ENCODE measurements at places on chromosomes 4 and X.

DNA sequence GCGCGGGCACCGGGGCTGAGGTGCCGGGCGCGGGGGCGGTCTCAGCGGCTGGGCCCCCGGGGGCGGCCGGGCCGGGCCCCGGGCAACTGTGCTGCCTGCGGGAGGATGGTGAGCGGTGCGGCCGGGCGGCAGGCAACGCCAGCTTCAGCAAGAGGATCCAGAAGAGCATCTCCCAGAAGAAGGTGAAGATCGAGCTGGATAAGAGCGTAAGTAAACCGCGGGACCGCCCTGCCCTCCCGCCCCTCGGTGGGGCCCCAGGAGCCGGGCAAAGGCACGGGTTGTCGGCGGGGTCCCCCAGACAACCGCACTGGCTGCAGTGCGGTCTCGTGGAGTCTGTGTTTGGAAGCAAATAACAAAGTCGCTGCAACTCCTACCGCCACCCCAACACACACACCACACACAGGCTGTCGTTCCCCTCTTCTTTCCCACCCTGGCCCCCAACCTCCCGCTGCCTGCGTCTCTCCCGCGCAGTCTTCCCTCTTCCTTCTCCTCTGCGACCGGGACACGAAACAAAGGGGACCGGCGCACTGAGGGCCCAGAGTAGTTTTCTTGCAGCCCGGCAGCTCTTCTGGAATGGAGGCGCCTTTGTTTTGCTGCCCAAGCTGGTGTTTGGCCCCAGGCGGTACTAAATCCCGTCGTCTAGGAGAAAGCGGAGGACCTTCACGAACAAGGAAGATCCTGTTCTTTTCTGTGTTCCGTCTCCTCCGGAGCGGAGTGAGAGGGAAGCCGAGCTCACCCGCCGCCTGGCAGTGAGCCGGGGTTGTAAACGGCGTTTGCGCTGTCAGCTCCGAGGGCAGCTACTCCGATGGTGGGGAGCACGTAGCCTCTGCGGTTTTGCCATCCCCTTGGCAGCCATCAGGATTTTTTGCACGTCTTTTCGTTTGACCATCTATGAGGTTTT lies 788 bp downstream of the SAP30 start:
- peak; percentile 14 for DNase-seq

DNA sequence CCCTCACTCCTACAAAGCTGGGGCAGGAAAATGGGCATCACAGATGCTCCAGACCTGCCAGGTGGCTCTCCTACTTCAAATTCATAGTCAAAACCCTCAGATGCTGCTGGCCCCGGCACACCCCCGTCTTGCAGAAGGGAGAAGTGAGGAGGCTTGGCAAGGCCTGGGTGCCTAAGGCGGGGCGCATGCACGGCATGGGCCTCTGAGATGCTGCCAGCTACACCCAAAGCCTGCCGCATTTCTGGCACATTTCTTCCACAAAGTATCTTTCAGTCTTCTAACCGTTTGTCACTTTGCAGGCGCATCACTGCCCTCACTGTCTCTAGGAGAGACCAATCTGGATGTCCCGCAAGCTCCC lies 19.6 kb downstream of the WDR1 start:
- no peak for DNase-seq

GRCh38 chrX:91039777-91040176 lies 394.9 kb upstream of the PABPC5 start:
- no peak for DNase-seq

- no peak for DNase-seq
Observed at GRCh38 chr4:961351-962230, 11.8 kb downstream of the DGKQ start.

DNA sequence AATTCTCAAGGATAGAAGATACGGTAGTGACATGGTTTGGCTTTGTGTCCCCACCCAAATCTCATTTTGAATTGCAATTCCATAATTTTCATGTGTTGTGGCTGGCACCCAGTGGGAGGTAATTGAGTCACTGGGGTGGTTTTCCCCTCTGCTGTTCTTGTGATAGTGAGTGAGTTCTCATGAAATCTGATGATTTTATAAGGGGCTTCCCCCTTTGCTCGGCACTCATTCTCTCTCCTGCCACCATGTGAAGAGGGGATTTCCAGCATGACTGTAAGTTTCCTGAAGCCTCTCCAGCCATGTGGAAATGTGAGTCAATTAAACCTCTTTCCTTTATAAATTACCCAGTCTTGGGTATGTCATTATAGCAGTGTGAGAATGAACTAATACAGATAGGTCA lies 8.5 kb upstream of the SPANXN4 start:
- DNase-seq: no peak

- no peak for DNase-seq
Observed at GRCh38 chr4:57442831-57443291, 332.7 kb upstream of the IGFBP7 start.

DNA sequence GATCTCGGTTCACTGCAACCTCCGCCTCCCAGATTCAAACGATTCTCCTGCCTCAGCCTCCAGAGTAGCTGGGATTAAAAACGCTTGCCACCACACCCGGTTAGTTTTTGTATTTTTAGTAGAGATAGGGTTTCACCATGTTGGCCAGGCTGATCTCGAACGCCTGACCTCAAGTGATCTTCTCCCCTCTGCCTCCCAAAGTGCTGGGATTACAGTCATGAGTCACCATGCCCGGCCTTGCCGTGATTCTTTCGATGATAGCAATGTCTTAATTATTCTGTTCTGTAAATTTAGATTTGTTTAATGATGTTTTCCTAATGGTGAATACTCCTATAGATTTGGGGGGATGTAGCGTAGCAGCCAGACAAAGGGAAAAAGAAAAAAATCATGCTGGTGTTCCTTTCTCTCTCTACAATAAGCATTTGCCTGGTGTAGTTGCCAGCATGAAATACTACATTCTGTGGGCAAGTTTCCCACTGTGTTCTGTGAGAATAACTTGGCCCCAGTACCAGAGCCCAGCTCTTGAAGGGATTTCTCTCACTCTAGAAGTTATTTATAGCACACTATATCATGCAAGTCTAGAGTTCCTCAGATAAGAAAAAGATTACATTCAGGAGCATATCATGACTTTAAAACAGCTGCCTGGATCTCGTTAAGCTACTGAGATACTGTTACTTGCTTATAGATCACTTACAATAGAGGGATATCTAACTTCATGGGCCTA lies 15.4 kb downstream of the NIPAL1 start:
- DNase-seq: no peak

- no peak for DNase-seq
Observed at GRCh38 chrX:39397561-39398199, 596.4 kb downstream of the MID1IP1 start.

DNA sequence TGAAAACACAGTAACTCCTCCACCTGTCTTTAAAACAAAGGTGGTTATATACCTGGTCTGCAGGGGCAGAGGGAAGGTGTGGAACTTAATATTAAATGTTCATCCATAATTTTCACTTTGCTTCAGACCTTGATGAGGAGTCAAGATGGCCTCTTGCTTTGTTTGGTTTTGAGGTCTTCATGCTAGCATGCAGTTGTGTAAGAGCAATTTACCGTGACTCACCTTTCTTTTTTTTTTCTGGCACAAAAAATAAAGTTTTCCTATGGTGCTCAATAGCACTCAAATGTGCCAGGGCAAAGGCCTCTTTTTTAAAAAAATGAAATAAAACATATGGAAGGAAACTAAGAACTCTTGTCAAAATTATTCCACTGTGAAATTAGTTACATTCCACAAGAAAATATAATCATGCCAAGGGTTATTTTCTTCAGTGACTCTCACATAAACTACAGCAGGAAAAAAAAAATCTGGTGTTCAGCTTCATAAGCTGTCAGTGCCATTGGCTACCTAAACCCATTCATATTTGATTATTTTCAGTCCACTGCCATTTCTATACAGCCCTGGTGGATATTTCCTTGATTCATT lies 128.2 kb downstream of the SLC7A11 start:
- no peak for DNase-seq

DNA sequence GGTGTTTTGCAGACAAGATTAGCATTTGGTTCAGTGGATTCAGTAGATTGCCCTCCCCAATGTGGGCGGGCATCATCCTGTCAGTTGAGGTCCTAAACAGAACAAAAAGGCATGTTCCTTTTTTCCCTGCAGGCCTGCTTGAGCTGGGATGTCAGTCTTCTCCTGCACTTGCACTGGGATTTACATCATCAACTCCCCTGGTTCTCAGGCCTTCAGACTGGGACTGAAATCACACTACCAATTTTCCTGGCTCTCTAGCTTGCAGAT lies 278.9 kb upstream of the FTHL17 start:
- no peak for DNase-seq

DNA sequence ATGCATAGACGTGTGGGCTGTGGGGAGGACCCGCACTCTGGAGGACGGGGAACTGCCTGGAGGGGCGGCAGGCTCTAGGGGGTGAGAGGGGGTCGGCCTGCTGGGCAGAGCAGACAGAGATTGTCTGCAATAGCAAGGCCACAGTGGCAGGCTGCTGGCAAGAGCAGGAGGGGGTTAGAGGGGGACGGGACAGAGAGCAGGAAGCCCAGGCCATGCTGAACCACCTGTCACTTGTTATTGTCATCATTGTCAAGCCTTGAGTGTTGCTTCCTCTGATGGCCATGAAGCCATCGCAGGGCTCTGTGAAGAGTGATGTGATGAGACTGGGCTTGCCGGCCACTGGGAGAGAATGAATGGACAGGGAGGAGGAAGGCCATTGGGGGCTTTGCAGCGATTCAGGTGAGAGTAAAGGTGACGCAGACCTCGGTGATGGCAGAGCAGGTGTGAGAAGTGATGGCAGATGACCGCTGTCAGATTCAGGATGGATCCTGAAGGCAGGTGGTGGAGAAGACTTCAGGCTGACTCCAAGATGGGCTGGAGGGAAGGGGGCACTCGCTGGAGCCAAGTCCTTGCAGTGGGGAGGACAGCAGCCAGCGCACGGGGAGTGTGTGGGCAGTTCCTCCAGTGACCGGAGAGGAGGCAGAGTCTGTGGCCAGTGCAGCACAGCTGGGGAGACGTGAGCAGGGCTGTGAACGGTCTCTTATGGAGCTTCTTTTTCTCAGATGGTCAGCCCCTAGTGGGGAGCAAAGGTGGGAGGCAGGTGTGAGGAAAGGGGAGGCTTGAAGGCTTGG lies 43.6 kb downstream of the HTT-AS start:
- DNase-seq: no peak

DNA sequence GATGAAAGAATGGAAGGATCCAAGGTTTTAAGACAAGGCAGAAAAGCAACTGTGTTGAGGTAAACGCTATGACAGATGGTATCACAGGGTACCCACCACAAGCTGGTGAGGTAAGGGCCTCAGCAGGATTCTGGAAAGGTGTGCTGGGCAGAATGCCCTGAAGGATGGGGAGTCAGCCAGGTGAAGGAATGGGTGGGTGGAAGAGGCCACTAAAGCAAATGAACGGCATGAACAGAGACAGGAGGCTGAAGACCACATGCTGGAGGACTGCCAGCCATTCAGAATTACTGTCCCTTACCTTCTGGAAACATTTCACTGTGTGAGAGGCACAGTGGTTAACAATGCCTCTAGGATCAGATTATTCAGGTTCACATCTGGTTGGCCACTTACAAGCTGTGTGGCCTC lies 23.6 kb downstream of the GPRIN3 start:
- no peak for DNase-seq

- DNase-seq: no peak
Observed at GRCh38 chr4:20570981-20571715, 129.1 kb upstream of the PACRGL start.

DNA sequence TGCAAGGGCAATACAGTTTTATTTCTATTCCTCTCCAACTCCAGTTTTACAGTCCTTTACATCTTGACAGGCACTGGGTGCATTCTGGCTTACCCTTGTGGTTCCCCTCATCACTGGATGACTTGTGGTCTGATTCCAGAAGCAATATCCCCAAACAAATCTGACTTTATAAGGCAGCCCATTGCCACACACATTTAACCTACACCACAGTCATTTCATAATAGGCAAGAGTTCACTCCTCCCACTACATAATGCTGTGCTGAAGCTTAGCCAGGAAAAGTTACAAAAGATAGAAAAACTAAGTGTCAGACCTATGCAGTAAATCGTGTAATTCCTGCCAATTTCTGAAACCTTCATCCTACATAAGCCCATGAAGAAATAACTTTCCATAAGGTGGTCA lies 82.9 kb upstream of the MID1IP1 start:
- no peak for DNase-seq

- DNase-seq: no peak
Observed at GRCh38 chrX:148416931-148417330, 83.5 kb upstream of the AFF2 start.

DNA sequence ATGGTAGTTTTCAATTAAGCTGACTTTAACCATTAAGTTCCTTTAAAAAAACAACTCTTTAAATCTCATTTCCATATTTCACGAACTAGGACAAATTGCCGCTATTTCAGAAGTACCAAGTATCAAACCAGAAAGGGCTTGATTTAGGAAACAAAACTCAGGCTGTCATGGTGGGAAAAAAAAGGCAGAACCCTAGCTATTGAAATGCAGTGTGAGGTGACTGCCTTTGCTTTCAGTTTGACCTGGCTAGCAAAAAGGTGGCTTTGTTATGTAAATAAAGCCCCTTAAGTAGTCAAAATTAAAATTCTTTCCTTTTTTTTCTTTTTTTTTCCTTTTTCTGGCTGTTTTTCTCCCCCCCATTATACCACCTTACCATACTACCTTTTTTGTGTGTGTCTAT lies 40.6 kb upstream of the CYP2U1 start:
- DNase-seq: no peak

- no peak for DNase-seq
Observed at GRCh38 chr4:185207466-185207865, 1.9 kb upstream of the SNX25 start.

- no peak for DNase-seq
Observed at GRCh38 chrX:134604701-134605311, 53.5 kb downstream of the PLAC1 start.

DNA sequence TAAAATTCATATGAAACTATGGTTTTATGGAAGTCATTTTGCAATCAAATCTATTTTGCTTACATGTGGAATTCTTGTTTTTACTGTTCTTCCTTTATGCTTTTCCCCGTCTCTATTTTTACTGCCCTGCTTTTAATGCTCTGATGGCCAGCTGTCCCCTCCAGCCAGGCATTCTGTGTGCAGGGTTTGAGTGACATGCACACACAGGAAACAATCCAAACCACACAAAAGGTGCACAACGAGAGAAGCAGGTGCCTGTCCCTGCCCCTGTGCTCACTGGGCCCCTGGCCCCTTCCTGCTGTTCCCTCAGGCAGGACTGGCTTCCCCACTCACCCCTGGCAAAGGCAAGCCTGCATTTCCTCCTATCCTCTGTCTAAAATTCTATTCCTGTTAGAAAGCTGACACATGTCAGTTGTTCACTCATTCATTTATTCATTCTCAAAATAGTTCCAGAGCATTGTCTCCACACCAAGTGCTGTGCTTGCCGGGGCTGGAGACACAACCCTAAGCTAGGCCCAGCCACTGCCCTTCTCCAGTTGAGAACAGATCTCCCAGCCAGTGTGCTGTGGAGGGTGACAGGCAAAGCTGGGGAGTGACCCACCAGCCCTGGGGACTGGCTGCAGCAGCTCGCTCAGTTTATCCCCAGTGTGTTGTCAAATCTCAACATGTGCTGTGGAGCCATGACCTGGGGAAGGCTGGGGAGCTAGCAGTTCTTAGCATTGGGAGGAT lies 346.3 kb downstream of the FBXW7 start:
- DNase-seq: no peak

- no peak for DNase-seq
Observed at GRCh38 chr4:77861495-77861894, 1.1 kb upstream of the MRPL1 start.

- DNase-seq: no peak
Observed at GRCh38 chr4:105637408-105638176, 70.9 kb downstream of the INTS12 start.

Measured in stimulated activated CD4-positive, alpha-beta T cell treated with anti-CD3 and anti-CD28 coated beads, TNF-alpha, amount 100 ng/mL, for 4 hours (primary cell).